ENCODE measurements at places on chromosomes 3 and 15. TPM values are rescaled to one million over a fixed set of nuclear protein-coding genes. Genes with fewer than 3 reads are reported as not detected.

The TMEM39A gene
- 30.7 TPM for total RNA-seq

The LTF gene
- total RNA-seq = not detected

The CYP1A2 gene
- total RNA-seq = not detected

The SENP7 gene
- total RNA-seq = 9.6 TPM

GRCh38 chr3:138547342-138547975, 46.6 kb downstream of the CEP70 start:
- H3K4me1 ChIP-seq = peaks cover under 1% of the 10 kb centered on the region
- H3K36me3 ChIP-seq = peaks cover 84% of the 10 kb centered on the region
- H3K27ac ChIP-seq = no peak overlapping the region
- DNase-seq = no peak

- peaks cover 51% of the 10 kb centered on the region for H3K27me3 ChIP-seq
- H3K27ac ChIP-seq = no peak overlapping the region
- H3K4me1 ChIP-seq = peaks cover 11% of the 10 kb centered on the region
- H3K4me3 ChIP-seq = no peak overlapping the region
- DNase-seq = no peak
Measured at GRCh38 chr15:39578851-39579486, 1.9 kb upstream of the THBS1 start.

DNA sequence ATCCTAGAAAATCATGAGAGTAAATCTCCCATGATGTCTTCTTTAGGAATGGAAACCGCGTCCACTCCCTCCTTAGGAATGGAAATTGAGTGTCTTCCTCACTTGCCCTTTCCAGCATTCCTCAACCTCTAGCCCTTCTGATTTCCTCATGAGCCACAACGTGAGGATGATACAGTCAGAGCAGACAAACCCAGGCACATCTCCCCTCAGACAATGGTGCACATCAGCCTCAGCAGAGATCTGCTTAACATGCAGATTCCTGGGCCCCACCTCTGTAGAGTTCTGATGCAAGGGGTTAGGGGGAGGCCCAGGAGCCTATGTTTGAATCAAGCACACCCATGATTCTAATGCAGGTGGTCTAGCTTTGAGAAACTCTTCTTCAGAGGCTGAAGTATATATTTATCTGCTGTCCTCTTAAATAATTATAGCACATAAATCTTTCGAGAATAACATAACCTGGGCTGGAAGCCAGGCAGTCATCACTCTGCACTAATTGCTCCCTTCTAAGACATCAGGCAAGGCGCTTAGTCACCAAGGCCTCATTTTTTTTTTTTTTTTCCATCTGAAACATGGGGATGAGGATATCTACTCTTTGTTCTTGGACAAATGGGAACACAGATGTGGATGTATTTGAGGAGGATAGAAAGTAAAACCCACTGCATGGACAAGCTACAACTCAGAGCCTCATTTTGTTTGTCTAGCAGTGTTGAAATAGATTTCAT, 81.7 kb downstream of the PRICKLE2 start:
- no peaks in the 10 kb centered on the region for H3K36me3 ChIP-seq
- no peak overlapping the region for H3K4me3 ChIP-seq
- DNase-seq = no peak
- no peaks in the 10 kb centered on the region for H3K27me3 ChIP-seq
- H3K27ac ChIP-seq = no peak overlapping the region

- H3K27ac ChIP-seq = no peak overlapping the region
- H3K27me3 ChIP-seq = no peaks in the 10 kb centered on the region
- no peak overlapping the region for H3K4me3 ChIP-seq
- no peaks in the 10 kb centered on the region for H3K36me3 ChIP-seq
Measured at GRCh38 chr3:61236556-61236955, 14.7 kb downstream of the FHIT start.

- peak; percentile 32 for DNase-seq
- peaks cover 63% of the 10 kb centered on the region for H3K36me3 ChIP-seq
- H3K27ac ChIP-seq = peak overlapping the region; percentile 81
- H3K4me1 ChIP-seq = peaks cover 42% of the 10 kb centered on the region
- no peaks in the 10 kb centered on the region for H3K27me3 ChIP-seq
- H3K4me3 ChIP-seq = no peak overlapping the region
Measured at GRCh38 chr3:139357899-139358298, 14.1 kb downstream of the MRPS22 start.

GRCh38 chr15:59830098-59830497, 141.0 kb upstream of the BNIP2 start:
- no peaks in the 10 kb centered on the region for H3K27me3 ChIP-seq
- peaks cover 3% of the 10 kb centered on the region for H3K4me1 ChIP-seq
- H3K27ac ChIP-seq = no peak overlapping the region
- H3K36me3 ChIP-seq = no peaks in the 10 kb centered on the region

DNA sequence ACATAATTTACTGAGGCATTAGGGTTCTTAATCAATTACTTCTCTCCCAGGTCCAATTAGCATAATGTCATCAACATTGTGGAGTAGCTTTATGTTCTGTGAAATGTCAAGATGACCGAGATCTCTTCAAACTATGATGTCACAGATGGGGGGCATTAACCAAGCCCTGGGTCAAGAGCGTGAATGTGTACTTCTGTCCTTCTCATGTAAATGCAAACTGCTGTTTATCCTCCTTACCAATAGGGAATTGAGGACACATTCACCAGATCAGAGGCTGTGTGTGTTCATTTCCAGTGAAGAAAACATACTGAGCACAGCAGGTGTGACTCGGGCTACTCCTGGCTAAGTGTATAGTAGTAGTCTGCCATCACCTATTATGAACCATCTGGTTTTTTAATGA, 177.9 kb downstream of the MINAR1 start:
- H3K27me3 ChIP-seq = peaks cover 7% of the 10 kb centered on the region
- no peak for DNase-seq
- H3K27ac ChIP-seq = no peak overlapping the region

GRCh38 chr3:172569128-172570008, 46.1 kb upstream of the TNFSF10 start:
- H3K36me3 ChIP-seq = no peaks in the 10 kb centered on the region
- no peak overlapping the region for H3K4me3 ChIP-seq
- no peak overlapping the region for H3K27ac ChIP-seq

- H3K27me3 ChIP-seq = no peaks in the 10 kb centered on the region
- peaks cover 14% of the 10 kb centered on the region for H3K4me1 ChIP-seq
- DNase-seq = no peak
- no peak overlapping the region for H3K27ac ChIP-seq
Measured at GRCh38 chr3:17013571-17013970, 128.8 kb downstream of the PLCL2 start.

- no peak for DNase-seq
- H3K4me3 ChIP-seq = no peak overlapping the region
- H3K27me3 ChIP-seq = peaks cover 2% of the 10 kb centered on the region
- H3K27ac ChIP-seq = no peak overlapping the region
- no peaks in the 10 kb centered on the region for H3K36me3 ChIP-seq
- H3K4me1 ChIP-seq = no peaks in the 10 kb centered on the region
Measured at GRCh38 chr15:39889601-39890000, 30.5 kb downstream of the GPR176 start.

DNA sequence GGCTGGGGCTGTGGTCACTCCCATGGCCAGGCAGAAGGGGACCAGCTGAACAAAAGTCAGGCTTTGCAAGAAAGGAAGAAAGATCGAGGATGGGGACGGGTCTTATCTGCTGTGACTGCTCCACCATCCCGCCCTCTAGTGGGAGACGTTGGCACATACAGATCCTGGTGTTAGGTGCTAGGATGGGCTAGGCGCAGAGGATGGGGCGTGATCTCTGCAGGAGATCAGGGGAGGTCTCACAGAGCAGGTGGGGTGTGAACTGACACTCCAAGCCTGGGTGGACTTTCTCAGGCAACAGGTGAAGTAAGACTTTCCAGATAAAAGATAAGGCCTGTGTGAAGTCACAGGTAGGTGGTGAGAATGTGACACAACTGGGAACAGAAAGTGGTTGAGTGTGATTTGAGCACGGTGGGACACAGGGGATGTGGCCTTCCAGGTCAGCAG, 141.9 kb upstream of the SMAD3 start:
- peaks cover 3% of the 10 kb centered on the region for H3K4me1 ChIP-seq
- H3K36me3 ChIP-seq = no peaks in the 10 kb centered on the region

- peaks cover 93% of the 10 kb centered on the region for H3K4me1 ChIP-seq
- H3K36me3 ChIP-seq = peaks cover 83% of the 10 kb centered on the region
- H3K27ac ChIP-seq = peak overlapping the region; percentile 94
Measured at GRCh38 chr3:16305111-16305541, 40.1 kb downstream of the OXNAD1 start.

GRCh38 chr15:93238641-93239040, 149.6 kb upstream of the RGMA start:
- no peak for DNase-seq
- no peak overlapping the region for H3K4me3 ChIP-seq
- no peaks in the 10 kb centered on the region for H3K36me3 ChIP-seq
- H3K27ac ChIP-seq = no peak overlapping the region

DNA sequence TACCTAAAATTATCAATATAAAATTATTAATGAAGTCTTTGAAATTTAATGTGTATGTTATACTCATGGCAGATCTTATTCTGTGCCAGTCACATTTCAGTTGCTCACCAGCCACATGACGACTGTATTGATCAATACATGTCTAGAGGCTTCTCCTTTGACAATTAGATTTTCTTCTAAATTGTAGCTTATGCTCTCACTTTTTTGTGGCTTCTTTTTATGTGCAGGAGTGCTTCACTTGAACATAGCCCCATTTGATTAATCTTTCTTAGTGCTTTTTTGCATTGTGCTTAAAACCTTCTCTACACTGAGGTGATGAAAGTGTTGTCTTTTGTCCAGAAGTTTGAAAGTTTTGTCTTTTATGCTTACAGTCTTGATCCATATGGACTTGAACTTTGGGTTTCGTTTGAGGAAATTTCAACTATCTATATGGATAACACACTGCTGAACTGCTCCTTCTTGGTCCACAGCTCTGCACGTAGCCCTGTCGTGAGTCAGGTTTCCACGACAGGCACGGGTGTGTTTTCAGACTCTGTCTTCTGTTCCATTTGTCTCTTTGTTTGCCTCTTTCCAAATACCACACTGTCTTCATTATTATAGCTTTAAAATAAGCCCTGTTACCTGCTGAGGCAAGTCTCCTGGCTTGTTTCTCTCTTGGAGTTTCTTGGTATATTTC, 393.9 kb upstream of the CFAP20DC start:
- H3K4me1 ChIP-seq = peaks cover 57% of the 10 kb centered on the region
- H3K4me3 ChIP-seq = peak overlapping the region; percentile 65
- H3K27me3 ChIP-seq = no peaks in the 10 kb centered on the region

DNA sequence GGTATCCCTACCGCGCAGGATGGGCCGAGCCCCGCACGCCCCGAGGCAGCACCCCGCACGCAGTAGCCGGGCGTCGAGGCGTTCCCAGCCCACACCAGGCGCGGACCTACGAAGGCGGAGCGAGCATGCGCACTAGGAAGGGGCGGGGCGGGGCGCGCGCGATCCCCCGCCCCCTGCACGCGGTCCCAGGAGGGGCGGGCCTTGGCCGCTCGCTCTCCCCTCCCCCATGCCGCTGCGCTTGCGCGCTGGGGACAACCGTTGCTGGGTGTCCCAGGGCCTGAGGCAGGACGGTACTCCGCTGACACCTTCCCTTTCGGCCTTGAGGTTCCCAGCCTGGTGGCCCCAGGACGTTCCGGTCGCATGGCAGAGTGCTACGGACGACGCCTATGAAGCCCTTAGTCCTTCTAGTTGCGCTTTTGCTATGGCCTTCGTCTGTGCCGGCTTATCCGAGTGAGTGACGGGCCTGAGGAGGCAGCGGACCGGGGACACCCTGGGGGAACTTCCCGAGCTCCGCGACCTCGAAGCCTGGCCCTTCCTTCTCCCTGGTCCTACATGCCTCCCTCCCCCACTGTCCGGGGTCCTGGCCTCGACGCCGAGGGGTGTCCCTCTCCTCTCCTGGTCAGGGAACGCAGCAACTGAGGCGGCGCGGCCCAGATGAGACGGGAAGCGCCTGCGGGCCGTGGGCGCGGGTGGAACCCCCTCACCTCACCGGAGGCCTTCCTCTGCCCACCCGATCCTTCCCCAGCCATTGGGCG, at the start of gene SPESP1:
SPESP1 (plus strand) TSS at position 258 of the 755 bp plus-strand sequence; CDS start at position 387, 129 bp downstream.
- H3K4me1 ChIP-seq = no peaks in the 10 kb centered on the region
- DNase-seq = no peak
- H3K36me3 ChIP-seq = no peaks in the 10 kb centered on the region
- H3K4me3 ChIP-seq = no peak within 1 kb of the TSS
- H3K27me3 ChIP-seq = peaks cover 13% of the 10 kb centered on the region

DNA sequence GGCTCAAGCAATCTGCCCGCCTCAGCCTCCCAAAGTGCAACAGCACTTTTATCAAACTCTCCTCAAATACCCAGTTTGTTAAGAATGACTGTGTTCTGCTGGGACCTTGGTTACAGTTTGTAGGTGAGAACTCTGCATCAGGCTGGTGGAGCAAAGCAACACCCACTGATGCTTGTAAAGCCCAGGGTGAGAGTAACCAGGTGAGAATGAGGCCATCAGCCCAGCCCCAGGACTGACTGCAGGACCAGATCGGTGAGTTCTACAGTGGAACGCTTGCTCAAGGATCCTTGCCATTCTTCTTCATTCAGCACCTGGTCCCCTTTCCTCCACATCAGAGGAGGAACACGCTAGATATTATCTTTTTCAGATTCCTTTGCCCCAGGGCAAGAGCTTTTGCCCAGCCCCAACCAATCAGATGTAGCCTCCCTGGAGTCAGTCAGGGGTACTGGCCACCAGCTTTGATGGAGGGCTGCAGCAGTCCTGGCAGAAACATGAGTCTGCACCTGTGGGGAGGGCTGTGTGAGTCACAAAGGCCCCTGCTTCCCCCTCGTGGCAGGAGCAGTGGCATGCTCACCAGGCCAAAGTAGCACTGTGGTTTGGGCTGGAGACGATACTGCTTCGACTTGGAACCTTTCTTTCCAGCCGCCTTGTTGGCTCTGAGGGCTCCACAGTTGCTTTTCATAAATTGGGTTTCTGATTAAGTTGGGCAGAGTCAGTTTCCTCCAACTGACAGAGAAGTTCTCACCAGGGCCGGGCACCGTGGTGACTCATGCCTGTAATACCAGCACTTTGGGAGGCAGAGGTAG, 3.5 kb upstream of the SHISA5 start:
- no peaks in the 10 kb centered on the region for H3K36me3 ChIP-seq
- H3K27me3 ChIP-seq = no peaks in the 10 kb centered on the region
- peak overlapping the region; percentile 49 for H3K27ac ChIP-seq
- peaks cover 36% of the 10 kb centered on the region for H3K4me1 ChIP-seq
- H3K4me3 ChIP-seq = no peak overlapping the region
- peak; percentile 88 for DNase-seq

DNA sequence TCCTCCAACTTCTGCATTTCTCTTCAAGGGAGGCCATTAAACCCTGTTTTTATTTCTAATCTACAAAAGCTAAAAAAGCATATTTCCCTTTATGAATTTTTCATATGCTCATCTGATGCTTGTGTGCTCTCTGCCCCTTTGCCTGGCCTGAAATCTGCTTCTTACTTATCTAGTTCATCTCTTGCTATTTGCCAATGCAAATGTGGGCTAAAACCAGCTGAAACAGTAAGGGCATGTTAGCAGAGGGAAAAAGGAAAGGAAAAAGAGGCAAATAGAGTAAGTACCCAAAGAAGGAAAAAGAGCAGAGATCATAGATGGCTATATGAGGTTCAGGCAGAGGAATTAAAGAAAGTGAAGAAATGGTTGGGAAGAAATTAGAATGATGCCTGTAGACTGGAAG, 185.2 kb downstream of the CNTN4 start:
- H3K36me3 ChIP-seq = no peaks in the 10 kb centered on the region
- no peak overlapping the region for H3K27ac ChIP-seq
- DNase-seq = no peak
- no peaks in the 10 kb centered on the region for H3K4me1 ChIP-seq

- H3K4me1 ChIP-seq = peaks cover 72% of the 10 kb centered on the region
- H3K27me3 ChIP-seq = no peaks in the 10 kb centered on the region
- H3K27ac ChIP-seq = peak overlapping the region; percentile 96
- peak overlapping the region; percentile 96 for H3K4me3 ChIP-seq
Measured at GRCh38 chr15:63506537-63507035, 2.2 kb downstream of the USP3 start.
